ENCODE measurements at places on chromosomes 13 and 19. TPM values are rescaled to one million over a fixed set of nuclear protein-coding genes. Genes with fewer than 3 reads are reported as not detected.
A peak's percentile ranks its signal among the peaks of the same experiment; 100 is the strongest.

The ZNF560 gene
- total RNA-seq = not detected

DNA sequence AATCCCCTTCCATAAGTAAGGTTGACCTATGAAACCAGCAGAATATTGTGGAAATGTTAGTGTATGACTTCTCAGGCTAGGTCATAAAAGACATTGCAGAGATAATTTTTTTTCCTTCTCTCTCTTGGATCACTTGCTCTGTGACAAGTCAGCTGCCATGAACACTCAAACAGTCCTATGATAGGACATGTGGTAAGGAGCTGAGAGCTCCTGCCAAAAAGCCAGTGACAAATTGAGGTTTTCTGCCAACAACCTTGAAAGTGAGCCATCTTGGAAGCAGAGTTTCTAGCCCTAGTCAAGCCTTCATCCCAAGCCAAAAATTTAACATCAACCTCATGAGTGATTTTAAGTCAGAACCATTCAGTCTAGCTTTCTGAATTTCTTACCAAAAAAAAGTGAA lies 270.9 kb upstream of the NBEA start:
- no peak for DNase-seq

- DNase-seq = no peak
Observed at GRCh38 chr13:36212789-36213188, 1.6 kb downstream of the SOHLH2 start.

GRCh38 chr19:45746866-45747265 lies 13.6 kb downstream of the MEIOSIN start:
- DNase-seq = no peak

The BRME1 gene
- 7.7 TPM for total RNA-seq

- DNase-seq = no peak
Observed at GRCh38 chr13:91576590-91576989, 178.2 kb downstream of the GPC5 start.

DNA sequence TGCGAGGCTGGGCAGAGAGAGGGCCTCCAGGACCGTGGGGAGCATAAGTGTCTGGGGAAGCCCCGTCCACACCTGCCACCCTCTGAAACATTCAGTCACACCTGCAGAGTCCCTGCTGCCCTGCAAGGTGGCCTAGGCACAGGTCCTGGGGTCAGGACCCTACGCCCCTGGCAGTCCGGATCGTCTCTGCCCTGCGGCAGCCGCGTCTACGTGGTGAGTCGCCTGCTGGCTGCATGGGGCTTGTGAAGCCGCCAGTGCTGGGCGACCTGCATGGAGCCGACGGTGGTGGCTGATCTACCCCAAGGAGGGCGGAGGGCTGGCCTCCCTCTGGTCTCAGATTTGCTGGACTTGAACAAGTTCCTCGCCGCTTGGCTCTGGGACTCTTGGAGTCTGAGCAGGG lies 13.0 kb downstream of the FZR1 start:
- DNase-seq = no peak

DNA sequence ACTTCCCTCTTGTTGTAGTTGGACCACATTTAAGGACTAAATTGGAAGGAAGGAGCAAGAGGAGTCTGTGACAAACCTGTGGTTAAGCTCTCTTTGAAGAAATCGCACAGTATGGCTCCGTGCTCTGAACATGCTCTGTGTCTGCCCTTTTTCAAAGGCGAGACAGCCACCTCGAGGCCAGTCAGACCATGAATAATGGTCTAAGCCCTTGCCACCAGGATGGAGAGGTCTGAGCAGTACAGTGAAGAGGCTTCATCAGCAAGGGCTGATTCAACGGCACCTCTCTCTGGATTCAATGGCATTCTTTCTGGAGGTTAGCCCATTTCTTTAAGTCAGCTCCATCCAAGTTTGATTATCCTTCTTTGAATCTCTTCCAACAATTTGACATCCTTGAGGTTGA lies 30.9 kb downstream of the FAM216B start:
- no peak for DNase-seq

GRCh38 chr13:26679411-26680122 lies 81.0 kb downstream of the GPR12 start:
- no peak for DNase-seq

DNA sequence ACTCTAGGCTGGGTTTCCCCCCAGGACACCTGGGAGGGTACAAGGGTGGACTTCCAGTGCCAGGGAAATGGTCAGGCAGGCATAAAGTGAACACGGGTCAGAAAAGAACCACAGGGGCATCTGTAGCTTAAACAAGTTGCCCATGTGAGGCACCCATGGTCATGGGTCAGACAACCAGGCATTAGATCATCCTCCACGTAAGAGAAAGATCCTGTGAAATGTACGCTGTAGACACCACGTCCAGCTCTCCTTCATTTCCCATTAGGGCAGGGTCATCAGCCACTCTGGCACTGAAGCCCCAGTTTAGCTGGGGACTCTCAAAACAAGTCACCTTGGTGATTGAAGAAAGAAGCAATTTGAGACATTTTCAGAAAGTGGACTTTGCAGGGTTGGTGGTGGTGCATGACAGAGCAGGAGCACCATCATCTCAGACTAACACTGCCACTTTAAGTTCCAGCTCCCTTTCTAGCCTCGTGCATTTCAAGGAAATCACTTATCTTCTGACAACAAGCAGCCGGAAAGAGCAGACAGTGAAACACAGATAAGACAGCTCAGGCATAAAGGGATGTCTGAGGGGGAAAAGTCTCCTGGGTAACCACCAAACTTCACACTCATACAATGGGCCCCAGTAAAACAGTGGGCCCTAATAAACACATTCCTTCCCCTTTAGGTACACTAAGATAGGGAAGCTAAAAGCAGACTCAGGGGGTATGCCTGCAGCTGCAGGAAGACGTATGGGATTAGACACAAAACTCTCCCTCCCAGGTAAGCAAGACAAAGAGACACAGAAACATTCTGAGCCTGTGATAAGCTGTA lies 16.1 kb upstream of the SIGLEC6 start:
- no peak for DNase-seq

The ZBTB45 gene
- 6.6 TPM for total RNA-seq

The KLK6 gene
- total RNA-seq = not detected

The ZNF700 gene
- 9.7 TPM for total RNA-seq

GRCh38 chr13:52862358-52863206 lies 14.1 kb upstream of the PCDH8 start:
- DNase-seq = no peak

The ATP12A gene
- not detected for total RNA-seq

The ZNF529 gene
- 6.2 TPM for total RNA-seq

DNA sequence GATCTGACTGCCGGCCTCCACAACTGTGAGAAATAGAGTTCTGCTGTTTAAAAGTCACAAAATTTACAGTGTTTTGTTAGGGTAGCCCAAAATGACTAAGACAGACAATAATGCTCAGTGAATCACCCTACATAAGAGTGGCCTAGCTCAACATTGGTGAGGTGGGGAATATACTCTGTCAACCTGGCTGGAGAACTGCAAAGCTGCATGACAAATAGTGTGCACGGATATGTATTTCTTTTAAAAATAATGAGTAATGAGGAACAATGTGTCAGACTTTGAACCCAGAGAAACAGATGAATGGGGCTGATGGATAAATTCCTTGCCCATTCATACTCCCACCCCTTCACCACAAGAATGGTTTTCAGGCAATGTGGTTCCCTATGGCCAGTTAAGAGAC lies 372.4 kb downstream of the SUCLA2 start:
- DNase-seq = no peak

The SWSAP1 gene
- 0.77 TPM for total RNA-seq

- DNase-seq = no peak
Observed at GRCh38 chr19:35966771-35967170, 28.2 kb upstream of the SDHAF1 start.

The TBC1D4 gene
- 20.7 TPM for total RNA-seq

DNA sequence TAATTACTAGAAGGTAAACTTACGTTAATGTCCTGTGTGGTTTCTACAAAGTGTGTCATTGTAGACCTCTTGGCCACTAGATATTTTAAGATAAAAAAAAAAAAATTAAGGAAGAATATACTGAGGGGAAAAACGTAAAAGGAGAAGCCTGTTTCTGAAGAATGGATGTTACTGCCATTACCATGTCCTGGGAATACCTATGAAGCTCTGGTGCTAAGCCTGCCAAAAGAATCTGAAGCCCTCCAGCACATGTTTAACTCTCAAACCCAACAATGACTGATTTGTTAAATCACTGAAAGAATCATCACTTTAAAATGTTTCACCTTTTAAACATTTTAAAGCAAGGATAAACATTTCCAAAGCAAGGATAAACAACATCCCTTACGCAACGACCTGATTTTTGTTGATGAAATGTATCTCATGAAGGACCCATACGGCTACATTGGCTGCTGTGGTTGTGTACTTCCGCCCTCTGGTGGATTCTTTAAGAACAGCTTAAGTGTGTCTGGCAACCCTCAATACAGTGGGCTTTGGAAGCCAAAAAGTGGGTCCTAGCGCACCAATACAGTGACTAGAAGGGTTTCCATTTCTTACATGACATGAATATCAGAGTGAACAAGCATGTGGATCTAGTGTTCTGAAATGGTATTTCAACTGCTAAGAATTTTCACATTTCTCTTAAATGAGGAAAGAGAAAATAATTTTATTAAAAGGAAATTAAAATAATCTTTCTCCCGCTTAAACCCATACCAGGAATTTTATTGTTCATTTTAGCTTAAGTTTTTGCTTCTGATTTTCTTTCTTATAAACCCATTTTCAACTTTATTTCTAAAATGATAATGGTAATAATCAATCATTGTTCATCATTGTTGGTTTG lies 74.5 kb upstream of the RAP2A start:
- peak; percentile 42 for DNase-seq

The ZNF211 gene
- total RNA-seq = 9.4 TPM

The ZNF600 gene
- total RNA-seq = 14.5 TPM

- DNase-seq = no peak
Observed at GRCh38 chr13:50255639-50256038, 240.4 kb downstream of the KCNRG start.

DNA sequence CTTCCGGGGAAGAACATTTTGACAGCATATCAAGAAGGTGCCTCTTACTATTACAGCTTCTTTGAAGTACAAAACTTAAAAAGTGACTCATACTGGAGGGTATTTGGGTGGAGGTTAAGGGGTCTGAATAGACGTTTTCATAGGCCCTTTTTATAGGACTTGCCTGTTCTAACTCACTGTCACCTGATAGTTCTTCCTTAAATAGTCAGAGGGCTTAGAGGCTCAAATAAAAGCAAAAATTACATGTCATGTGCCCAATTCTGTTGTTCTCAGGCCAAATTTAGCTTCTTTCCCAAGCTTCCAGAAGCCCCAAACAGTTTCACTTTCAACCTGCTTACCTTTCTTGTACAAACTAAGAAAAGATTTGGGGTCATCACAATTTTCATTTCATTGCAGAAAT lies 16.1 kb upstream of the SLC46A3 start:
- DNase-seq = no peak

The ZNF57 gene
- 7.7 TPM for total RNA-seq

DNA sequence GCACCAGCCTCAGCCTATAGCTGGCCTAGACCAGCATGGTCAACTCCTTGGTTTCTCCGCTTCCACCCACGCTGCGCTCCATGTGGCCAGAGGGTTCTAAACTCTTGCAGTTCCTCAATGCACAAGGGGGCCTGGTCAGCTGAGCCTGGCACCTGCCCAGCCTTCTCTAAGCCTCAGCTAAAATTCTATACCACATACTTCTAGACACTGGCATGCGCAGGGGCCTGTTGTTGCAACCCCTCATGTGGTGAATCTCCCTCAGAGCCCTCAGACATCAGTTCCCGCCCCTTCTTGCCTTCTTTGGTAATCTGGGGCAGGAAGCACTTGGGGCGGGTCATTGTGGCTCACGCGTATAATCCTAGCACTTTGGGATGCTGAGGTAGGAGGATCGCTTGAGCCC lies 19.7 kb upstream of the LDLR start:
- DNase-seq = no peak

- DNase-seq = no peak
Observed at GRCh38 chr19:43779147-43779819, 1.5 kb downstream of the KCNN4 start.

- no peak for DNase-seq
Observed at GRCh38 chr13:48625413-48626076, 28.2 kb upstream of the CYSLTR2 start.

The LCP1 gene
- total RNA-seq = 28.2 TPM

DNA sequence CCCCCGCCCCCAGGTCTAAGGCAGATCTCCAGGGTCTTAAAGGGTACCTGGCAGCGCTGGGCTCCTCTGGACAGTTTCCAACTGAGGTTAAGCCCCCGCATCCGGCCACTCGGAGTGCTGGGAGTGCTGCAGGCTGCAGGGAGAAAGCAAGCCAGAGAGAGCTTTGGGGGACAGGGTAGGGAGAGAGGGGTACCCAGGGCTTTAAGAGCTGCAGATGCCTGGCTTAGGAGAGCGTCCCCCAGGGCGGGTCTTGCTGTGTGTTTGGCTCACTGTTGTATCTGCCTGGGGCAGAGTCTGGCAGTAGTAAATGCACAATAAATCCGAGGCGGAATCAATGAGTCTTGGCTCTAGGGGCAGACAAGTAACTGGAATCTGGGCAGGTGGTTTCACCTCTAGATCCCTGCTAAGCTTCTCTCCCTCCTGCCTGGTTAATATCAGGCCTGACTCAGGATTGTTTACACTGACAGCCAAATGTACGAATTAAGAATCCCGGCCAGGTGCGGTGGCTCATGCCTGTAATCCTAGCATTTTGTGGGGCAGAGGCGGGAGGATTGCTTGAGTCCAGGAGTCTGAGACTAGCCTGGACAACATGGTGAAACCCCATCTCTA lies 798 bp upstream of the COX6B2 start:
- DNase-seq = no peak

DNA sequence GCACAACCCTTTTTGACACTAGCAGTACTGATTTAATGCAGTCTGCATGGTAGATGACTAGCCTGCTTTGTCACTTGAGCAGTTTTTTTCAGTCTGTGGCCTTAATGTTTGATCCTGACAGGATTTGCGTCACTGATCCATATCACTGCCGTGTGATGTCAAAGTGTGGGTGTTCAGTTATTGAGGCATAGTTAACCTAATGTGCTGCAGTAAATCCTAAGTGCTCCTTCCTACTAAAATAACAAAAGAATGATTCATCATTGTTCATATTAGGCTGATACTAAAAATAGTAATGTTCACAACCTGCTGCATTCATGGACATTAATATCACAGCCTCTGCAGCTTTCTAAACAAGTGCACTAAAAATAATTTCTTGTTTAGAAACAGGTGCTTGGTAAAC lies 121.9 kb upstream of the MLNR start:
- peak; percentile 46 for DNase-seq

GRCh38 chr19:49339301-49340068 lies 4.3 kb downstream of the CD37 start:
- peak; percentile 88 for DNase-seq

The PSG3 gene
- total RNA-seq = not detected

Data from uterus (tissue), 4 donors.